Vagina (tissue), 2 donors: ENCODE measurements at places on chromosomes 4 and X. TPM values are rescaled to one million over a fixed set of nuclear protein-coding genes. Genes with fewer than 3 reads are reported as not detected.

DNA sequence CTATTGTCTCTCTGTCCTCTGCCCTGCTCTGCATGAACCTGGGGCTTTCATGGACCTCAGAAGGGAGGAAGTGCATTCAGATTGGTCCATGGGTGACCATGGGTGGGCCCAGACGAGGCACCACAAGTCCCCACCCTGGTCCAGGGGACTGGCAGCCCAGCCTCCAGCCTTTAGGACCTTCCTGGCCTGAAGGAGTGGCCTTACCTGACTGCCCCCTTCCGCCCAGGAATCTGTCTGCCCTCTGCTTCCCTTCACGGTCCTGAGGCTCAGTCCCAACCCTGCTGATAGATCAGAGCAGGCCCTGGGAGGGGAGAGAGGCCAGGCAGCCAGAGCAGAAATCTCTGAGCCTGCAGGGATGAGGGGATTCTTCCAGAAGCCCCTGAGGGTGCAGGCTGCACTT lies 455.4 kb downstream of the PCDH18 start:
- H3K4me1 ChIP-seq: no peaks in the 10 kb centered on the region
- H3K4me3 ChIP-seq: no peak overlapping the region
- DNase-seq: no peak

- no peaks in the 10 kb centered on the region for H3K27me3 ChIP-seq
- no peak for DNase-seq
- H3K4me3 ChIP-seq: no peak overlapping the region
- no peak overlapping the region for H3K27ac ChIP-seq
- H3K36me3 ChIP-seq: no peaks in the 10 kb centered on the region
These were observed 1678.2 kb downstream of the ARAP2 start for GRCh38 chr4:34566091-34566490.

GRCh38 chr4:184282251-184282713 lies 64.6 kb upstream of the ENPP6 start:
- no peaks in the 10 kb centered on the region for H3K27me3 ChIP-seq
- no peak overlapping the region for H3K4me3 ChIP-seq
- peaks cover 14% of the 10 kb centered on the region for H3K4me1 ChIP-seq
- no peaks in the 10 kb centered on the region for H3K36me3 ChIP-seq
- DNase-seq: no peak
- no peak overlapping the region for H3K27ac ChIP-seq

DNA sequence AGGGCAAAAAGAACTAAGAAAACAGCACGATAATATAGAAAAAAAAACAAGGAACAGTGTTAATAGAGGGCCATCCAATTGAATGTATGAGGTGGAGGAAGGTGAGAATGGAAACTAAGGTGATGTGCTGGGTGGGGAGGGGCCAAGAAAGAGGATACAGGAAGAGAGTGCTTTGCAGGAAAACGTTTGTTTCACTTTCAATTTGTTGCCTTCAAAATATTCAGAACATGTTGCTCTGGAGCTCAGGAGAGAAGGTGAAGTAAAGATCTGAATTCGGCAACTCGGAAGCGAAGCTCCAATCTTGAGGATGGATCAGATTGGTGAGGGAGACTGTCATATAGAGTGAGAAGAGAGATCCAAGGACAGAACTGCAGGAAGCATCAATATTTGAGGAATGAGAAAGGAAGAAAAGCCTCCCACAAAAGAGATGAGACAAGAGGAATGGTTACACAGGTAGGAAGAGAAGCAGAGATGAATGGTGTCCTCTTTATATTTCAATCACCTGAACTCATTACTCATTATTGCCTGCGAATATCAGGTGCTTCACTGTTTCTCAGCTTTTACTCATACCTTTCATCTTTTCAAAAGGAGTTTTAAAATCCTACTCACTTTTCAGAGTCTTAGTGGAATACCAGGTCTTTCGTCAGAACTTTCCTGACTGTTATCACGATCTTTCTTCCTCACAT lies 14.7 kb upstream of the SEC24D start:
- H3K4me3 ChIP-seq: peak overlapping the region; percentile 39
- no peaks in the 10 kb centered on the region for H3K36me3 ChIP-seq
- no peaks in the 10 kb centered on the region for H3K27me3 ChIP-seq
- peaks cover 8% of the 10 kb centered on the region for H3K4me1 ChIP-seq

GRCh38 chrX:129559783-129560182 lies 19.7 kb downstream of the OCRL start:
- H3K27ac ChIP-seq: no peak overlapping the region
- no peak overlapping the region for H3K4me3 ChIP-seq
- no peak for DNase-seq

F11 gene
- total RNA-seq: not detected

GRCh38 chrX:22323541-22323940 lies 50.8 kb downstream of the CBLL2 start:
- no peak for DNase-seq
- H3K36me3 ChIP-seq: no peaks in the 10 kb centered on the region
- H3K4me3 ChIP-seq: no peak overlapping the region
- H3K27ac ChIP-seq: no peak overlapping the region

- H3K36me3 ChIP-seq: no peaks in the 10 kb centered on the region
- no peak overlapping the region for H3K27ac ChIP-seq
- H3K4me3 ChIP-seq: no peak overlapping the region
- no peaks in the 10 kb centered on the region for H3K4me1 ChIP-seq
- H3K27me3 ChIP-seq: no peaks in the 10 kb centered on the region
These were observed 368.7 kb downstream of the MID1IP1 start for GRCh38 chrX:39169976-39170375.

- H3K27me3 ChIP-seq: no peaks in the 10 kb centered on the region
- H3K4me1 ChIP-seq: peaks cover 10% of the 10 kb centered on the region
- H3K27ac ChIP-seq: no peak overlapping the region
- no peak for DNase-seq
- no peaks in the 10 kb centered on the region for H3K36me3 ChIP-seq
These were observed 101.5 kb downstream of the MGST2 start for GRCh38 chr4:139767168-139767567.

PDHA2 gene
- total RNA-seq: not detected

- peaks cover 47% of the 10 kb centered on the region for H3K36me3 ChIP-seq
- no peak overlapping the region for H3K27ac ChIP-seq
- no peaks in the 10 kb centered on the region for H3K27me3 ChIP-seq
- H3K4me3 ChIP-seq: no peak overlapping the region
- no peaks in the 10 kb centered on the region for H3K4me1 ChIP-seq
These were observed 18.1 kb upstream of the ADAD1 start for GRCh38 chr4:122360754-122361153.

DNA sequence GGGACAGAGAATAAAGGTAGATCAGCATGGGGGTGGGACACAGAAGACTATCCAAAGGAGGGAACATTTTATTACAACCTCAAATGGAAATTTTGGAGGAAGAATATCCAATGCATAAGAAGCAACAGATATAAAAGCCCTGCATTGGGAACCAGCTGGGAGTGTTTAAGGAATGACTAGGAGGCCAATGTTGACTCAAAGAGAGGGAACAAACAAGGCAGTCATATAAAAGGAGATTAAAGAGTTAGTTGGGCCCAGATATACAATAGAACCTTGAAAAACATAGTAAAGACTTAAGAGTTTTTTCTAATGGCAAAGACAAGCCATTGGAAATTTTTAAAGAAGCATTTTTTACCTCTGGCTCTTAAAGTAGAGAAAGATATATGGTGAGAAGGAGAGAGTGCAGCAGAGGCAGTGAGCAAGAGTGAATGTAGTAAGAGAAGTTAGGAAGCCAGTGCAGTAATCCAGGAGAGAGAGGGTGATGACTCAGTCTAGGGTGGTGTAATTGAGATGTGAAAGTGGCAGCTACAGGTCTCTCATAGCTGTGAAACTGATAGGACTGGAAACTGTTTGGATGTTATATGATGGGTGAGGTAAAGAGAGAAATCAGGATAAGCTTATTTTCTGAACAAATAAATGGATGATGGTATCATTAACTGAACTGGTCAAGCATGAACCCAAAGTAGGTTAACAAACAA lies 182.2 kb upstream of the ATOH1 start:
- no peaks in the 10 kb centered on the region for H3K4me1 ChIP-seq
- H3K36me3 ChIP-seq: no peaks in the 10 kb centered on the region
- H3K4me3 ChIP-seq: no peak overlapping the region
- DNase-seq: no peak
- H3K27ac ChIP-seq: no peak overlapping the region

DNA sequence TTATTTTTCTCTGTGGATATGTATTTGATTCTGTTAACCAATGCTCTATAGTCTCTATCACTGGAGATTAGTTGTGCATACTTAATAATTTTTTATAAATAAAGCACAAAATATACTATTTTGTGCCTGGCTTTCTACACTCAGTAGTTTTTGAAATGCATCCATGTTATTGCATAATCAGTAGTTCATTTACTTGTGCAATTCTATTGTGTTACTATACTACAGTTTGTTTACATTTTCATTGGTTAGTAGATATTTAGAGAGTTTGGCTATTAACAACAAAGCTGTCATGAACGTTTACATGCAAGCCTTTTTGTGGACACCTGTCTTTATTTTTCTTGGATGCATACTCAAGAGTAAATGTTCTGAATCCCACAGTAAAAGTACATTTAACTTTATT lies 265.0 kb upstream of the FAT4 start:
- no peaks in the 10 kb centered on the region for H3K36me3 ChIP-seq
- H3K4me1 ChIP-seq: no peaks in the 10 kb centered on the region
- no peaks in the 10 kb centered on the region for H3K27me3 ChIP-seq
- DNase-seq: no peak

DNA sequence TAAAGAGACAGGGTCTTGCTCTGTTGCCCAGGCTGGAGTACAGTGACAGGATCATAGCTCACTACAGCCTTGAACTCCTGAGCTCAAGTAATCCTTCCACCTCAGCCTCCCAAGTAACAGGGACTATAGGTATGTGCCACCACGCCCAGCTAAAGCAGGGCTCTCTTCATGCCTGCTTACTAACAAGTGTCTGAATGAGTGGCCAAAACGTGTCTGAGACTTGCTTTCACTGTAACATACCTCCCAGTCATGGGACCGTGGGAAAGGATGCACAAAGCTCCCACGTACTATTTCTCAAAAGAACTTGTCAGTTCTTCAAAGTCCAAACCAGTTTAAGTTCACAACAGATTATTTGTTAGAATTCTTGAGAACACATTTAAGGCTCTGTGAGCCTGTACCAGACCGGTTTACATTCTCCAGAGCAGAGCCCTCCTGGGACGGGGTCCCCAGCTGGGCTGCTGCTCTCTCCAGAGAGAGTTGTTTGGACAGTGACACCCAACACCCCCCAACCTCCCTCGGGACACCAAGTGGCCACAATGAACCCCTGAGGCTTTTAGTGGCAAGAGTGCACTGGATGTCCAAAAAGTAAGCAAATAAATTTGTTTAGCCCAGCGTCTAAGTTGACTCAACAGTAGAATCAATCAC lies 24.1 kb downstream of the SH3KBP1 start:
- no peak overlapping the region for H3K4me3 ChIP-seq
- no peaks in the 10 kb centered on the region for H3K27me3 ChIP-seq
- H3K27ac ChIP-seq: peak overlapping the region; percentile 24
- peaks cover 20% of the 10 kb centered on the region for H3K4me1 ChIP-seq
- no peak for DNase-seq
- H3K36me3 ChIP-seq: no peaks in the 10 kb centered on the region

DNA sequence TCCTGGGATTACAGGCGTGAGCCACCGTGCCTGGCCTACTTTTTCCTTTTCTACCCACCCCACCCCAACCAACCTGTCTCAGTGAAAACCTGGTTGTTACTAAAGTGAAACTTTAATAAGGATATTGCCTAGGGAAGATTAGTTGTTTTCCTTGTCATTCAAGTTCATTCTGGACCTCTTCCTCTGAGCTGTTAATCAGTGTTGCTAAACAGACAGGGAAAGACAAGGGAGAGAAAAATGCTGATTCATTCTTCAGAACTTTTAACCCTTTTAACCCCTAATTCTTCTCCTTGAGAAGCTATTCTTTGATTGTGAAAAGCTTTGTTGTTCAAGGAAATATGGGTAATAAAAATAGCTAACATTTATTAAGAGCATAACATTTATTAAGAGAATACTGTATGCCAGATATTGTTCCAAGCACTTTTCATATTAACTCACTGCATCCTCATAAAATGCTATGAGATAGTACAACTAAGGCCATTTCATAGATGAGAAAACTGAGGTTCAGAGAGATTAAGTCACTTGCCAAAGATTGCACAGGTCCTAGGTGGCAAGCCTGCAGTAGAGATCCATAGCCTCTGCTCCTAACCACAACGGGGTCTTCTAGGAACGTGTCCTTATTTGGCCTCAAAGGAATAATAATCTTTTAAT lies 34.8 kb downstream of the OSTC start:
- H3K27ac ChIP-seq: no peak overlapping the region
- no peaks in the 10 kb centered on the region for H3K36me3 ChIP-seq
- DNase-seq: no peak
- H3K4me3 ChIP-seq: no peak overlapping the region

DNA sequence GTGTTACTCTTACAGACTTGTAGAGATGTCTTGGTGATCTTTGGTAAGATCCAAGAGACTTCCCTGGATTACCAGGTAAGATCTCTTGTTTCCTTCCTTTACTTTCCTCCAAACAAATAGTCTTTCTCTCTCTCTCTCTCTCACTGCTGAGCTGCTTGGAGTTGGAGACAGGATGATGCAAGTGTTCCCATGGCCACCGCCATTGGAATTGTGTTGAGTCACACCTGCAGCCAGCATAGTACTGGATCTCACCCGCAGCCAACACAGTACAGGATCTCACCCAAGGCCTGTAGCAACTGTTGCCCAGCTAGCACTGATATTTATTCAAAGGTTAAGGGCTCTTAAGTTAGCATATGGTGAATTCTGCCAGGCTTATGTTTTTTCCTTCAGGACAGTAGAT lies 1080.9 kb downstream of the FAT4 start:
- no peak overlapping the region for H3K4me3 ChIP-seq
- H3K36me3 ChIP-seq: no peaks in the 10 kb centered on the region
- H3K4me1 ChIP-seq: no peaks in the 10 kb centered on the region
- DNase-seq: no peak
- H3K27ac ChIP-seq: no peak overlapping the region

DNA sequence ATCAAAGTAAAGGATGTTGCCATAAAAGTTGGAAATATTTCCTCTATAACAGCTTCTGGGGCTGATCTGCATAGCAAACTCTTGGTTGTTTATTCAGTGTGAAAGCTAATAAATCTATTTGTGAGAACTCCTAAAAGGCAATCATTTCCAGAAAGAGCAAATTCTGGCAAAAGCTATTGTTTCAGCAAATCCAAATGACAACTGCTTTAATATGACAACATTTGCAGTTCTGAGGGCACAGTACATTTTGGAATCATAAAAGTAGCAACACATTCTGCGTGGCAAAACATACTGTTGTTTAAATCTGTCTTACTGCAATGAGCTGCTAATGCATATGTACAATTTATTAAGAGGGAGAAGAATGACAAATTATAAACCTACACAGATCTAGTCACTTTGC lies 818.1 kb downstream of the FSTL5 start:
- H3K4me3 ChIP-seq: no peak overlapping the region
- H3K27ac ChIP-seq: no peak overlapping the region
- DNase-seq: no peak
- H3K36me3 ChIP-seq: no peaks in the 10 kb centered on the region
- no peaks in the 10 kb centered on the region for H3K27me3 ChIP-seq
- H3K4me1 ChIP-seq: no peaks in the 10 kb centered on the region

WDR17 gene
- 2.0 TPM for total RNA-seq

GRCh38 chrX:130778773-130779172 lies 124.2 kb downstream of the ENOX2 start:
- no peak for DNase-seq
- no peaks in the 10 kb centered on the region for H3K27me3 ChIP-seq
- H3K4me3 ChIP-seq: no peak overlapping the region
- no peak overlapping the region for H3K27ac ChIP-seq
